EH (cell line): ENCODE measurements at places on chromosomes 3 and 15.
A peak's percentile ranks its signal among the peaks of the same experiment; 100 is the strongest.

GRCh38 chr15:41946970-41947369 is 25.4 kb downstream of the EHD4 start:
- DNase-seq = no peak

DNA sequence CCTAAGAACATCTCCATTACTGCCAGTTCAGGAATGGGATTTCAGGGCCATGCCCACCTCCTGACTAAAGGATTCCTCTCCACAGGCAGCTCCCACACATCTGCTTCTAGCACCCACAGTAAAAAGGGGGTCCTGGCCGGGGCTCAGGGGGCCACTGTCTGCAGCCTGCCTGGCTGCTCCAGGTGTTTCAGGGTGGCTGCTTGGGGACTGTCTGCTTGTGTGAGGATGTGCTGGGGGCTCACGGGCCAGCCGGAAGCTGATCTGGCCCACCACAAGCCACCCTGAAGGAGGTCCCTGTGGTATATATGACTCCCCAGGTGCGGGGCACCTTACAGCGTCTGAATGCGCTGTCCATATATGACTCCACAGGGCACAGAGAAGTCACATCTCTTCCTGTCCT is 135.4 kb downstream of the NSMCE3 start:
- DNase-seq = no peak

DNA sequence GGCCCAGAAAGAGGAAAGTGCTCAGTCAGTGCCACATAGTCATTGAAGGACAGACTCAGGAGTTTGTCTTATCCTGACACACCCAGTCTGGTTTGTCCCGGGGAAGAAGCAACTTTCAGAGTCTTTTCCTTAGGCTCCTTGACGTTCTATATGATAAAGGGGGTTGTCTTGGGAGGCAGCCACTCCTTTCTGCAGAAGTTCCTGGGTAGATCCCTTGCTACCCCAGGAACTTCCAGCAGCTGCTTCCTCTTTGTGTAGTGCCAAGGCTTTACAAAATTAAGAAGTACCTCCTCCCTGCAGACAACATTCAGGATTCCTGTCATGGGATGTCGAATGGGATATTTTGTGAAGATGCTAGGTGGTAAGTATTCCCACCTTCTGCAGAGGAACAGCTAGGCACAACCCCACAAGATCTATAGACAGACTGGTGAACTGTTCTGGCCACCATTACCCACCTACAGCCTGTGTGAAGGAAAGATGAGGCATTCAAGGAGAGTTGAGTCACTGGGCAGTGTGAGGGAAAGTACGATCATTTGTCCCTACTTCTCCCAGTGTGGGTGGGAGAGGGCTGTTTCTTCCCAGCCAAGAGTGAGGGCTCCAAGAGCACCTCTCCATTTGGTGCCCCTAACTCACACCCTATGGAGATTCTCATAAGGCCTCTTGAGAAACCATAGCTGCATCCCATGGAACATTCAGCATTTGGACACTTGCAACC is 11.3 kb downstream of the TMEM266 start:
- DNase-seq = no peak

DNA sequence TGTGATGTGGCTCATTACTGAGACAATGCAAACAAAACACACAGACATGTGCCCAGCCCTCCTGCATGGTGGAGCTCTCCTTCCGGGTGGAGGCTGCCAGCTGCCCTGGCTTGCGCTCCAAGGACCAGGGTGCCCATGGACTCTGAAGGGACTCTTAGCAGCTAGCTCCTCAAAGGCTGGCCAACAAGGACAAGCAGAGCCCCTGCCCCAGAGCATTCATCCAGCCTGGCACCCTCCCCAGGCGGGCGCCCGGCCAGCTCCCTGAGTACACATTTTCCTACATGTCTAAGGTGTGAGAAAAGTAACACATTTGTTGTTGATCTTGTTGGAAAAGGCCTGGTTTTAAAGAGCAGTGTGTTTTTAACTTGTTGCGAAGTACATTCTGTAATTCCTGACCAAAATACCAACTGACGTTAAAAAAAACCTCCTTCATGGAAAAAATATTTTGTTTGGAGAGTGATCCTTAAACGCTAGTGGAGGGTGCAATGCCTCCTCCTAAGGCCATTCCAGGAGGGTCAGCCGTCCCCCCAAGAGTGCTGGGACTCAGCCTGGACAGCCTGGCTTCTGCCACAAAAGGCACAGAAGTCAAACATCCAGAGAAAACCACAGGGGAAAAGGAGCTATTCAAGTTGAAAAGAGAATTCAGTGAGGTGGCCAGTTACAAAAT is 86.9 kb downstream of the KLF15 start:
- peak; percentile 21 for DNase-seq

DNA sequence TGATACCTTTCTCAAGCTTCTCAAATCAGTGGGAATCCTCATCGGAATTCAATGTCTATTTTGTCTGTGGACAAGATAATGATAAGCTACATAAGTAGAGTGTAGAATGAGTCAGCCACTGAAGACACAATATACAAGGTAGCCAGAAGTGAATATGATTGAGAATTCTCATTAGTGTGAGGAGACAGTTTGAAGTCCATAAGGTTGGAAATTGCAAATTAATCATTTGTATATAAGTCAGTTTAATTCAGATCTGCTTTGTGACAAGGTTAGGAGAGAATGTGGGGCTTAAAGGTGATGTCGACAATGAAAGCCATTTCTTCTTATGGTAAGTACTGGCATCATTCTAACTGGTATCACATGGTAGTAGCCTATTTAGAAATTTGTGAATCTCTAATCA is 4.2 kb downstream of the ARPP21 start:
- no peak for DNase-seq

DNA sequence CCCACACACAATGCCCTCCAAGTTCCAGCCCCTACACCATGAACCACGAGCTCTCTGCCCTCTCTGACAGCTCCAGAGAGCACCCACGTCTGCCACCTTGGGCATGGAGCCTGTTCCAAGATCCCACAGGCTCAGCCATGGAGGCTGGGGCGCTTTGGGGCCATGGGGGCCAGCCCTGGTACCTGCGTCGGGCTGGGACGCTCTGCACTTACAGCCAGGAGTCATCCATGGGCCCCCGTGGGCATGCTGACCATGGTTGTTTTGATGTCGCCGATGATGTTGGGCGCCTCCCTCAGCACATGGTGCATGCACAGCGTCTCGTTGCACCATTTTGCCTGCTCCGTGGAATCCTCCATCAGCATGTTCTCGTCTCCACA is 51.9 kb upstream of the UBE2Q2 start:
- no peak for DNase-seq

DNA sequence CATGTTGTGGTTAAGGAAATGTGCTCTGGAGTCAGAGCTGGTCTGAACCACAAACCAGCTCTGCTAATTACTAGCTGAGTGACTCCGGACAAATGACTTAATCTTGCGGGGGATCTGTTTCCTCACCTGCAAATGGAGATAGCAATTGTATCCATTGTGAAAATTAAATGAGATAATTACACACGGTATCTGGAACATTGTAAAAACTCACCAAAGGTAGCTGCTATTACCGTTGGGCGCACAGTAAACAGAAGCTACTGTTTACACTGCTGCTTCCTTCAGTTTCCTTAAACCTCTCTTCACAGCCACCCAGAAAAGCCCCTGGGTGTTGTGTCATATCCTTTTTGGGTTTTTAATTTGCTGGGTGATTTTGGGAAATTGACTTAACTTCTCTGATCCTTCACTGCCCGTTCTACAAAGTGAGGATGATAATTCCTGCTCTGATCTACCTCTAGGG is 107.8 kb downstream of the MEGF11 start:
- no peak for DNase-seq

GRCh38 chr15:48371961-48372360 is 40.7 kb downstream of the DUT start:
- no peak for DNase-seq

DNA sequence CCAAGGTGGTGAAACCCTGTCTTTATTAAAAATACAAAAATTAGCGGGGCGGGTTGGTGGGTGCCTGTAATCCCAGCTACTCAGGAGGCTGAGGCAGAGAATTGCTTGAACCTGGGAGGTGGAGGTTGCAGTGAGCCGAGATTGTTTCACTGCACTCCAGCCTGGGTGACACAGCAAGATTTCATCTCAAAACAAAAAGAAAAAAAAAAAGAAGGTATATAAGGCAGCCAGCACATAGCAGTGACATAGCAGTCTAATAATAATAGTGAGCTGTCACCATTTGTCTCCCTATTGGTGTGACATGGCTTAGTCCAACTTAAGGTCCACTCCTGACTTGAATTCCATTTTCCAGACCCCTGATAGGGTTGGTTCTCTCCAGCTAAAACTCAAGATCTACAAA is 8.8 kb upstream of the LACTB start:
- peak; percentile 37 for DNase-seq

DNA sequence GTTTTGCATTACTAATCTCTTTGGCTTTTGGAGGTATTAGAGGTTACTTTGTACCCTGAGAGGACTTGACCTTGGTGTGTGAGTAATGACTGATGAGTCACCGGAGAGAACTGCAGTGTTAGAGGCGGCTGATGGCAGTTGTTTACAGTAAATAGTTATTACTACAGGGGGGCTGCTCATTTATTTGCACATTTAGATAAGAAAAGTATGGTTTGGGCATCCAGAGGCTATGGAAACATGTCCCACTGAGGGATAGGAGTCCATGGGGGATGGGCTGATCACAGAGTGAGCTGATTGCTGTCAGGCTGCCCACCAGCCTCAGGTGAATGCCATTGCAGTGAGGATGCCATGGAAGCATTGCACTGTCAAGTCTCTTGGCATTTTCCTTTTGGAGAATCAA is 17.3 kb upstream of the STAC start:
- peak; percentile 72 for DNase-seq

DNA sequence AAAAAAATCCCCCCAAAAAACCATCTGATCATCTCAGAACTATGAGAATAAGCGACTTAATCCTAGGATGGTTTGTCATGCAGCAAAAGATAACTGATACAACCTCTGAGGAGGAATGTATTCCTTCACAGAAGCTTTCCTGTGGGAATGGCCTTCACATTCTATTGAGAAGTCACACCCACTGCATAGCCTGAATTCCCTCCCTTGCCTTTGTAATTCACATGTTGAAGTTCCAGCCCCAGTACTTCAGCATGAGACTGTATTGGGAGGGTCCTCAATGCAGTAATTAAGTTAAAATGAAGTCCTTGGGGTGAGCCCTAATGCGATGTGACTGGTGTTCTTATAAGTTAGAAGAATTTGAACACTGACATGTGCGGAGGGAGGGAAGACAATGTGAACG is 395.2 kb downstream of the TUSC7 start:
- peak; percentile 84 for DNase-seq

GRCh38 chr15:101675796-101676582 is 23.8 kb upstream of the TM2D3 start:
- DNase-seq = peak; percentile 95

DNA sequence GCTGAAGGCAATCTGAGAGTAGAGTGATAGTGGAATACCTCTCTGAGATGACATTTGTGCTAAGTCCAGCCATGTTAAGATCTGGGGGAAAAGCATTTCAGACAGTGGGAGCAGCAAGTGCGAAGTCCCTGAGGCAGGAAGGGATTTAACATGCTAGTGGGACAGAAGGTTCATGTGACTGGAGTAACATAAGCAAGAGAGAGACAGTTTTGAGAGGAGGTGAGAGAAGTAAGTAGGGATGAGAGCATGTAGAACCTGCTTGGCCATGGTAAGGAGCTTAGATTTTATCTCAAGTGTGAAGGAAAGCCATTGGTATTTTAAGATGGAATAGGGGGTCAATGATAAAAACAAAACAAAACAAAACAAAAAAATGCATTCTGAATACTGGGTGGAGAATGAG is 358.6 kb upstream of the KCNH8 start:
- DNase-seq = no peak

- DNase-seq = no peak
Observed at GRCh38 chr3:124605781-124606579, 124.3 kb upstream of the UMPS start.

GRCh38 chr3:23829242-23829934 is 23.6 kb downstream of the UBE2E1 start:
- no peak for DNase-seq

DNA sequence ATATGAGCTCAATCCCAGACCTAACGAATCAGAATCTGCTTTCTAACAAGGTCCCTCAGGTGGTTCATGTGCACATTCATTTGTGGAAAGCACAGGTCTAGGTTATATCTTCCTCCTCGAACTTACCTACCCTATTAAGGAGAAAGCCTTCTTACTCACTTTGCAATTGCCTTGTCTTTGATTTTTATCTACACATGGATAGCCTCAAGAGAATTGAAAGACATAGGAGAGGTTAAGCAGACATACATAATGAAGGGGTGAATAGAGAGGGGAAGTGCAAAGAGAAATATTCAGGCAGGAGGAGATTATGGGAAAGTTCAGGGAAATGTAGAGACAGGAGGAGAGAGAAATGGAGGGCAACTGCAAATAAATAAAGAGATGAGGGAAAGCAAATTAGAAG is 422.9 kb upstream of the ADAMTS9 start:
- no peak for DNase-seq

GRCh38 chr3:101888653-101889052 is 39.3 kb downstream of the NFKBIZ start:
- DNase-seq = no peak

GRCh38 chr3:184540777-184541681 is 20.6 kb upstream of the EPHB3 start:
- DNase-seq = peak; percentile 30

GRCh38 chr15:83306561-83306960 is 22.1 kb upstream of the BNC1 start:
- DNase-seq = peak; percentile 62

GRCh38 chr15:80455668-80456442 is 51.7 kb downstream of the ARNT2 start:
- peak; percentile 96 for DNase-seq

DNA sequence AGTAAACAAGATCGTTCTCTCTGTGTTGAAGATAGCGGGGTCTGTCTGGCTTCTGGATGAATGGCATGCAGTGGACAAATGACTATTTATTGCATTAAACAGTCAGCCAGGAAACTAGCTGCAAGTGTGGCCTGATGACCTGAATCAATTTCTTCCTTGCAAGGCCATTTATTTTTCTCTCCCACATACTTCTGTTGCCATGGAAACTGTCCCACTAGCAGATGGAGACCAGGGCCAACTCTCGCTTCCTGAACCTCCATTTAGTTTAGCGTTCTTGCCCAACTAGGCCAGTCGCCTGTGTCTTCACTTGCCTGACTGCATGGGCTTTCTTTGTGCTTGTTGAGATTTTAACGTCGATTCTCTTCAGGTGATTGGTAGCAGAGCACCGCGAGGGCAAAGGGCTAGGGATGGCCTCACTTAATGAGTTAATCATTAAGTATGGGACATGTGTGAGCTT is 27.6 kb downstream of the LMCD1 start:
- peak; percentile 80 for DNase-seq
